ENCODE measurements at places on chromosomes 2 and 18.

DNA sequence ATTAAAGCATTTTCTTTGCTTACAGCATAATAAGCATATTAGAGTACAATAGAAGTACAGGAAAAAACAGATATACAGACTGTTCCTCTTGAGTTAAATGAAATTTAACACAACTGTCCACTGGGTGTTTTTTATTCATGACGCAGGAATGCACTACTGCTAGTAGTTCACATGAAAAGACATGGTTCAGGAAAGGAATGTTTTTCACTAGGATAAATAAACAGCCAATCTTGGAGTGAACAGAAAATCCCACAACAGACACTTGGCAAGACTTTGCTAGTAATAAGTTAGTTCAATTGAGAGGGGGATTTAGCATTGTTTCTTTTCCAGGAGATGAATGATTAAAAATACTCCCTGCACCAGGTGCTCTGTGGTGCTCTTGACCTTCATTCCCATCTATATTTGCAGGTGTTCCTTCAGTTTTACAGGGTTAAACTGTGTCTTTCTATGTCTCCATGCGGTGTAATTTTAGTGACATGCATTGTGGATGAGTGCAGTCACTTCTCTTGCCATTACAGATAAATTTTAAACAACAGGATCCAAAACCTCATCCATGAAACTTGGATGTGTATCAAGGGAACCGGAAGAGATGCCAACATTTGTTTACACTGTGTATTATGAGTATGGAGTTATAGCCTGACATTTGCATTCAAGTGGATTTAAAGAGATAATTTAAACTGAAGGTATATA lies 796.6 kb downstream of the DSC3 start:
- DNase-seq, result no peak

- DNase-seq, result no peak
Measured at GRCh38 chr2:227617316-227618230, at the start of gene SCYGR4. Gene SCYGR4, plus strand, starts transcription at chr2:227617498. Its CDS starts 0 bp downstream, at chr2:227617498.

DNA sequence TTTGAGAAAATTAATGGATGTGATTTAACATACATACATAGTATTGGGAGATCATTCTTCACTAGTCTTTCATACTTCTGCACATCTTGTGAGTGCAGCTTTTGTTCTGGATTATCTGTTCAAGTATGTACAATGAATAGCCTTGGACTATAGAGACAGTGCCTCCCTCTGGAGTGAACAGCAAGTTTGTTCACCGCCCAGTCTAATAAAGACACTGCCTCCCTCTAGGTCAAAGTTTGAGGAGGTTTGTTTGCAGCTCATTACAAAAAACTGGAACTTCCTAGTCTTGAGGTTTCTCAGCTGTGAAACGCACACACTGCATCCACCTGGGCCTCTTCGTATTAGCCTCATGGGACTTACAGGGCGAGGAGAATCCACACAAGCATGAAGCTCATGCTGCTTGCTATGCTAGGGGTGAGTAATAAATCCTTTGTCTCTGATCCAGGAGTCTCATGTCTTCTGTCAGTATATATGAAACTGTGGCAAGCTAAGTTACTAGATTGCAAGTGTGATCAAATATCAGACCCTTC lies 26.0 kb upstream of the LAPTM4A start:
- no peak for DNase-seq

GRCh38 chr18:79575891-79576685 lies 103.5 kb upstream of the CTDP1 start:
- DNase-seq, result no peak

DNA sequence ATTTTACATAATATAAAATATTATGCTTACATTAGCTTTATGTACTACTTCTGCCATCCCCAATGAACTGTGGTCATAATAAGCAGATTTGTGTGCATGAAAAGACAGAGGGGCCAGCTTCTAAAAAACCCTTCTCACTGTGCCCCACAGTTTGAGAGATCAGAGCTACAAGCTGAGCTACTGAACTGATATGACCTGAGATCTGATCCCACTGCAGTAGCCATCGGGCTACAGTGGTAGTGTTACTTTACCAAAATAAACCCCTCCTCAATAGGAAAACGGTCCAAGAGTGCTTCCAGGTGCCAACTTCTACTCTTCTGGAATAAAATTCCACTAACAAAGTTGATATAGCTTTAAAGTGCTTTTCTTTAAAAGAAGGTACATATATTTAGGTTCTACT lies 43.1 kb downstream of the IKZF2 start:
- DNase-seq, result no peak

- DNase-seq, result no peak
Measured at GRCh38 chr2:202530038-202530437, 104.7 kb upstream of the FAM117B start.

DNA sequence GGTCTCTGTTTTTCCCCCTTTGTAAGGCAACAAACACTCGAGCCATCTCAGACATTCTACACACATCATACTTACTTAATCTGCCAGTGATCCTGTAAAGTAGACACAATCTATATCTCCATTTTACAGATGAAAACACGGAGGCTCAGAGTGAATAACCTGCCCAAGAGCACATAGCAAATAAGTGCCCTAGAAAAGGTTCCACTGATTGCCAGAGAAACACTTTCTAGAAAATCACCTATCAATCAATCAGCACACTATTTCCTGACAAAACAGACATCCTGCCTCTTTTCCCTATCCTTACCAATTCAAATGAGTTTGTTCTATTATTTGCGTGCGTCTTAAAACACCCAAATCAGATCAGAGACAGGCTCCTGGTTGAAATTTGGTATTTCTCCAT lies 23.9 kb downstream of the SLC66A3 start:
- no peak for DNase-seq

DNA sequence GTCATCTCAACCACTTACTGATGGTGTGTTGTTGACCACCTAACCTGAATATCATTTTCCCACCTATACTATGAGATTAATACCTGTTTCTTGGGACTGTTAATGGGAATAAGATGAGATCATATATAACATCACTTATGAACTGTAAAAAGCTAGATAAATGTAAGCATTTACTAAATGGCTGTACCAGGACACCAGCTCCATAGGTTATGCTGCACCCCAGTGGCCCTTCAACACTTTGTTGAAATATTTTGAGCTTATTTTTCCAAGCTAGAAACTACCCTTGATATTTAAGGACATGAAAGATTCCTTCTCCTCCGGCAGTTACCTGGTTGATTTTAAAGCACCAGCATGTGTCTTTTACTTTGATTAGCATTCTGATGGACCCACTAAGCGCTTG lies 138.0 kb upstream of the CDCA7 start:
- DNase-seq, result no peak

- no peak for DNase-seq
Measured at GRCh38 chr18:42891705-42892104, 223.8 kb downstream of the RIT2 start.

DNA sequence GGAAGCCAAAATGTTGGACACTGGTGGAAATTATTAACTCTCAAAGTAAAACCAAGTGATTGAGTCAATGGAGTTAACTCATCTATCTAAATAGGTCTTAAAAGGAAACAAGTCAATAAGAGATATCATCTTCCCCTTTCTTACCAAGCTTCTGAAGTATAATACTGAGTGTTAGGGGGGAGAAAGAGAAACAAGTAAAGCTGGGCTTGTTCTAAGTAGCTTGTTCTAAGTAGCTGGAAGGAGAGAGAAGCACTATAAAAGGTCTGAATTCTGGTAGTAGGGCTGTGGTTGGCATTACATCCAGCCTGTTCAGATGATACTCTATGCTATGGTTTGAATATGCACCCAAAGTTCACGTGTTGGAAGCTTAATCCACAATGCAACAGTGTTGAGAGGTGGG lies 26.8 kb downstream of the YES1 start:
- DNase-seq, result no peak

DNA sequence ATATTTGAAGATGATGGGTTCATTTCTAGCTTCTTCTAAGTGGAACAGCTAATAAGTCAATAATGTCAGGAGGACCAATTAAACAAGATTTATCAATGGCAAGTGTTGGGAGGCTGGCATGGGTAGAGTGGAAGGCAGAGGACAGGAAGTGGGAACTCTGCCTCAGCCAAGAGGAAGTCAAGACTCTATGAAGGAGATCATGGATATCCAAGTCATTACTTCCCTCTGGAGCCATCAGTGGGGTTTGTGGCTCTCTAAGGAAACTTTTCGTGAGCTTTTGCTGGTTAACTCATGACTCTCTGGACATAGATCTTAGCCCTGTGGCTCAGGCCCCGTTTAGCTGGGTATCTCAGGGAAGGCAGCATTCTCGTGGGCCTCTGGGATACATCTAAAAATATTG lies 410.4 kb upstream of the ID2 start:
- no peak for DNase-seq

GRCh38 chr2:113258471-113259147 lies 20.1 kb downstream of the PAX8 start:
- DNase-seq, result no peak

- no peak for DNase-seq
Measured at GRCh38 chr2:227748079-227748478, 2.4 kb downstream of the SCYGR8 start.

DNA sequence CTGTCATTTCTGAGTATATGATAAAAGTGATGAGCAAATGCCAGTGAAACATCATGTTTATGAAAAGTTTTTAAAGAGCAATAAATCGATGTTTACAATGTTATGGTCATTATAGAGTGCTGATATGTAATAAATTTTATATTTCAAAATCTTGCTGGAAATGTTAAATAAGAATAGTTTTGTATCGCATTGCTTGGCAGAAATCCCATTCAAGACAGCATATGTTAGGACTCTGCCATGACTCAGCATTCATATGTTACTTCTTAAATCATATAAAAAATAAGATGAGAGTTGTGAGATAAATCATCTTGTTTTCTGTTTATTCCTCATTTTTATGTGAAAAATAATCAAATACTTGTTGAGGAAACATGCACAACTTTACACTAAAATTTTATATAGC lies 949.9 kb upstream of the NRXN1 start:
- no peak for DNase-seq

DNA sequence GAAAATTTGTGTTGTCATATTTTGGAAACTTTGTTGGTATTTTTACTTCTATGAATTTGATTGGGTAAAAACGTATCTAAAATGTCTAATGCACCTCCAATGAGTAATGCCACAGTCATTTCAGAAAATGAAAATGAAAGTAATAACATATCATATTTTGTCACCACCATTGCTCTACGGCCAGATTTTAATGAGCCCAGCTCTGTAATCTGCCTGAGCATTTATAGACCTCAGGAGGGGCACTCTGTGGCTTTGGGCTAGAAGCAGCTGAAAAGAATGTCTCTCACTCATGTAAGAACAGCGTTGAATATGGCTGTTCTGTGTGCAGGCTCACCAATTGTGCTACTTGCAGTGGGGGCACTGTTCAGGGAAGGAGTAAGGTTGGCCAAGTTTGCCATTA lies 32.7 kb upstream of the ABCA12 start:
- DNase-seq, result no peak

DNA sequence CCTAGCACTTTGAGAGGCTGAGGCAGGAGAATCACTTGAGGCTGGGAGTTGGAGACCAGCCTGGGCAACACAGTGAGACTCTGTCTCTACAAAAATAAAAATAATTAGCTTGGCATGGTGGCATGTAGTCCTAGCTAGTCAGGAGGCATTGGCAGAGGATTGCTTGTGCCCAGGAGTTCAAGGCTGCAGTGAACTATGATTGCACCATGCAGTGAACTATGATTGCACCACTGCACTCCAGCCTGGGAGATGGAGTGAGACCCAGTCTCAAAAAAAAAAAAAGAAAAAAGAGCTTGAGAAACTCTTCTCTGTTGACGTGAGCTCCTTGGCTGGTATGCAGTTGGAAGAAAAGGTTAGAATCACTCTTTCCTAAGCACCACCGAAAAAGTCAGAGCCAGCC lies 125.1 kb upstream of the TNP1 start:
- DNase-seq, result no peak

DNA sequence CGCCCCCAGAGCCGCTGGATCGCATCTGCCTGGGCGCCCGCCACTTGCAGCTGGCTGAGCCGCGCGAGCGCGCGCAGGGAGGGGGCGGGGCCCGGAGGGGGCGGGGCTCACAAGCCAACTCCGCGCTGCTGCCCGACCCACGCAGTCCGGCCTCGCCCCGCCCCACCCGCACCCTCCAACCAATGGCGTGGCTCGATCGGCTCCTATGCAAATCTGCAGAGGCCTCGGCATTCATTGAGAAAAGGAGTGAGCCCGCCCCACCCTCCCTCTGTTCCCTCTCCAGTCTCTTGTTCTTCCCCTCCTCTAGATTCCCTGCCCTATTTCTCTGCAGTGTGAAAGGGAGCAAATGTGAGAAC lies at the start of gene ALK:
Gene ALK, minus strand, starts transcription at position 27 of the 356 bp plus-strand sequence. CDS start 927 bp downstream, outside the sequence.
- peak; percentile 58 for DNase-seq

DNA sequence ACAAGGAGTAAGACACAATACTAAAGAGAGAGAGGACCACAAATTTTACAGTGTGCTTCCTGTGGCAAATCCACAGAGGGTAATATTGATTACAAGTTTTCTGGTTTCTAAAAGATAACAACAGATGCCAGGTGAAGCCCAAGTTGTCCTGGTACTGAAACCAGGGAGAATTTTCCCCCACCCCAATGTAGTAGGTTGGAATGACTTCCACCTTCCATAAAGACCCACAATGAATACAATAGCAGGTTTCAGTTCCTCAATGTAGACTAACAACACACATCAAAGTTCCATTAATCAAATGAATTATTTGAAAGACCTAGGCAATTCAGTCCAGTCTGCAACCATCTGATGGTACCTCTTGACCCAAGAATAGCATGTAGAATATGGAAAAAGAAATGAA lies 44.0 kb upstream of the TMEM247 start:
- DNase-seq, result no peak

DNA sequence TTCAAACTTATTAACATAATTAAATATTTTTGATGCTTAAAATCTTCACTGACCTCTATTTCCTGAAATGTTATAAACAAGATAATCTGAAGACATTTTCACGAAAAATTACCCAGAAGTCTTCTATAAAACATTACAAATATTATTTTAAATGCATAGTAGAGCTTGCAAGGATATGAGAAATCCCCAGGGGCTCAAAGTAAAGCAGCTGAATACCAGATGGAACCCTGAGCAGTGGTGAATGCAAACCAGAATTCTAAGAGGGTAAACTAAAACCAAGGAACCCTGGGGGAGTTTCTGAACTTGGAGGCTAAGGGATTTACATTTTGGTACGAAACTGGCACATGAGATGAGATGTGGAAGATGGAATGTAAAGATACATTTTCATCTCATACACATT lies 83.6 kb downstream of the FSHR start:
- no peak for DNase-seq

GRCh38 chr18:23135550-23136325 lies 453 bp downstream of the CABLES1 start:
- peak; percentile 16 for DNase-seq

DNA sequence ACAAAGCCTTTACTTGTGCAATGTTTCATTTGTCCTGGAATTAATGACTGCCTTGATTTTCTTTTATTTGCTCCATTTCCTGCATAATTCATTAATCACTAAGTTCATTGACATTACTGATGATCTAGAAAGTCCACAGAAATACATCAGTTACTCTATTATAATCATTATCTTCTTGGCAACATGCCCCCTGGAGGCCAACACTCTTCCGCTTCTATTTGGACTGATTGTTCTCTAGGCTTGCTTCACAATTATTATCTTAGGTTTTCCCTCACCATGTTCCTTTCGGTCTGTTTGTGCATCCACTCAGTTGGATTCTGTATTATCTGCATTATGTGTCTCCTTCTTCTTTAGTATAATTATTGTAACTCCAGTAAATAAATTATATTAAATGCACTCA lies 461.0 kb upstream of the CDH2 start:
- no peak for DNase-seq

- DNase-seq, result no peak
Measured at GRCh38 chr2:152167065-152167464, 8.5 kb downstream of the STAM2 start.

- no peak for DNase-seq
Measured at GRCh38 chr2:176652300-176653182, 383.3 kb downstream of the MTX2 start.
